ENCODE measurements at places on chromosomes 5 and 9.
A peak's percentile ranks its signal among the peaks of the same experiment; 100 is the strongest.

- DNase-seq: no peak
Observed at GRCh38 chr5:1336749-1337488, 8.0 kb downstream of the CLPTM1L start.

- DNase-seq: no peak
Observed at GRCh38 chr5:113552137-113552536, 38.6 kb downstream of the YTHDC2 start.

- no peak for DNase-seq
Observed at GRCh38 chr5:92761585-92761984, 819.4 kb downstream of the NR2F1-AS1 start.

DNA sequence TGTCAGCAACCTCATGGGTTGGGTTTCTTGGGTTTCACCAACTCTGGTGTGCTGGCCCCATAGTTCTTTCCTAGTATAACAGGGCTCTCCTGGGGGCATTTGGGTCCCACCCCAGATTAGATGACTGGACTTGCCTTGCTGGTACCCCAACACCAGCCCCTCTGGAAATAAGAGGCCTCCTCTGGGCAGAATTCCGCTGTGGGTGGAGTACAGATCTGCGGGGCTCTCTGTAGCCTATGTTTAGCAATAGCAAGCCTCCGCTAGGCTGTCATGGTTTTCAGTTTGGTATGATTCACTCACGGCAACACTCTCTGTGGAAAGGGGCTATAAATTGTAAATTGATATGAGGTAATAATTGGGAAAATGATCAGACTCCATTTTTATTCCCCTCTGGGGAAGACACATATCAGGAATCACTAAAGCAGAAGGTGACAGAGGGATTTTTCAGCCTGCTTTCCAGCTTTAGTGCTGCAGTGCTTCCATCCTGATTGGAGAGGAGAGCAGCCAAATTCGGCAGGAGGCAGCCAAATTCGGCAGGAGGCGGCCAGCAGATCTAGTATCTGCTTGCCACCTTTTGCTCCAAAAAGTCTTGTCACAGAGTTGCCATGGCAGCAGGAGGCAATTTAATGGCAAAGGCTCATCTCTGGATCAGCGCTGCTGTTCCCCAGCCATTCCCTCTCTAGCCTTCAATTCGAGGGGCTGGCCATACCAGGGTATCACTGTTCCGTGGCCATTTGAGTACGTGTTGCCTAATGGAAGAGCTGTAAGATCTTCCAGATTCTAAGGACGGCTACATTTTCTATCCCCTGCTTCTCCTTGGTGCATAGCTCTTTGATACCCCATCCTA is 84.6 kb downstream of the SLC44A1 start:
- DNase-seq: no peak

GRCh38 chr9:35164711-35165110 is 2.9 kb downstream of the UNC13B start:
- DNase-seq: no peak

- DNase-seq: no peak
Observed at GRCh38 chr5:177393206-177393765, 7.2 kb downstream of the PFN3 start.

DNA sequence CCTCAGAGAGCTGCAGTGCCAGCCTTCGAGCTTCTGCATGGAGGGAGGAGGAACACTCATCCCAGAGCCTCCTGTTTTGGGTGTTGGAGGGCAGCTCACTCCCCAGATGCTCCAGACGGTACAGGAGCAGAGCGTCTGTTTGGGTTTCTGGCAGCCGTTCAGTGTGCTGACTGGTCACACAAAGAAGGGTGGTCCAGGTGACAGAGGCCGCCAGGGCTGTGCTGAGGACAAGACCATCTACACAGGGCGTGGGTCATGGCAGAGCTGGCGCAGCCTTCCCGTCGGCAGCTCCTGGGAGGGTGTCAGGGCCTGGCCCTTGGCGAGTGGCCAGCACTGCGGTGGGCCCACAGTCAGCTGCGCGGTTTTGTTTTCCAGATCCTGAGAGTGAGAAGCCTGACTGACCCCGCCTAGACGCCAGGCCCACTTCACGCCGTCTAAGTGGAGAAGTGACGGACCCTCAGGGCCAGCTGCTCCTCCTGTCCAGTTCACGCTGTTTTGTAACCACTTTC is 131.4 kb upstream of the FAM120A start:
- peak; percentile 82 for DNase-seq

- no peak for DNase-seq
Observed at GRCh38 chr9:91676046-91676445, 252.4 kb upstream of the NFIL3 start.

DNA sequence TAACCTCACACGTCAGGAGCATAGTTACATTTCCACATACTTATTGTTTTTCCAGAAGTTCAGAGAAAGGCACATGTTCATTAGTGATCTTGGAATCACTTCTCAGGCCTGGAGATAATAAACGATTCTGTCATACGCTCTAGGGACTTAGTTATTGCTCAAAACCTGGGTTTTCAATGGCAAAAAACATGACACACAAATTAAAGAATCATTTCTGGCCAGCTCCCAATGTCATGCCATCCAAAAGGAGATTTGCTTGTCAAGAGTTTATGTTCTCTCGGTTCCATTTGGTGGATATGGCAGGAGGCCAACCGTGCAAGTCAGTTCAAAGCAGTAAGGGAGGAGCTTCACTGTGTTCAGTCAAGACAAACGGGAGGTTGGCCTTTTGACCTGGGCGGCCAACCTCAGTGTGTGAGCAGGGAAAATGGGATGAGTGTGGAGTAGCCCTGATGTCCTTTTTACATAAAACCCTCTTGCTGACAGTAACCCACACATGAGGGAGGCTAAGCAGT is 123.4 kb downstream of the NXNL2 start:
- DNase-seq: no peak

Measured in osteocyte (in vitro differentiated cells).